T47D (cell line): ENCODE measurements at places on chromosomes 5 and 9.

GRCh38 chr5:474840-475661 is 32.1 kb downstream of the EXOC3 start:
- DNase-seq, result no peak

DNA sequence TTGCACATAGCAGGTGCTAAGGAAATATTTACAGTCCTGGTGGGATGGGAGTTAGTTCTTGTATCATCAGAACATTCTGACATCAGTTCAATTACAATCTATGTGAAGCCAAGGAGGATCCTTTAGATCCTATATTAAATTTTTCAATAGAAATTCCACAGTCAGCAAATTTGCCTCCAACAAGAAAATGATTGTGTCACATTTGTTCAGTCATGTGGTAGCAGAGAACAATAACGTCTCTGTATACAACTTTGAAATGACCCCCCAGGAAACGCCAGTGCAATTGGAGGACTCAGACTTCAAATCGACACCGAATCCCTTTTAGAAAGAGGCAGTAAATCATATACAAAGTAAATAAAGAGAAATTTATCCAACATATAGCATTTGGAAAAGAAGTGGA is 392.1 kb downstream of the DTWD2 start:
- DNase-seq, result no peak

DNA sequence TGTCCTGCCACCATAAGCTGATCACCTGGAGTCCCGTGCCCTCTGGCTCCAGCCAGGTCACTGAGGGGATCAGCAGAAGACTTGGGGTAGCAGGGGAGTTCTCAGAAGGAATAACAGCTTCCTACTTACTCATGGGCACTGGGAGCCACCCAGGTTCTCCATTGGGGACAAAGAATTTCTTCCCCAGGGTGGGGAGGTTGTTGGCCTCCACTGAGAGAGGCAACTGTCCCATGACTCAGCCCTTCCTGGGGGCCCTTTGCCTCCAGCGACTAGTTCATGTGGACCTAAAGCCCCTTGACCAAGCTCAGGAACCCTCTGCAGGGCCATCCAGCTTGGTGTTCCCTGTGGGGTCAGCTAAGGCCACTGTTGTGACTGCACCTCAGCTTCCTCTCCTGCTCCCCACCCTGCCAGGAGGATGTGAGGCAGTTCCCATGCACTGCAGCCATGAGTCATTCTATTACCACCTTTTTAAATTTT is 175.0 kb downstream of the AUH start:
- DNase-seq, result no peak

- no peak for DNase-seq
Observed at GRCh38 chr5:55051357-55051756, 27.3 kb downstream of the GZMK start.

DNA sequence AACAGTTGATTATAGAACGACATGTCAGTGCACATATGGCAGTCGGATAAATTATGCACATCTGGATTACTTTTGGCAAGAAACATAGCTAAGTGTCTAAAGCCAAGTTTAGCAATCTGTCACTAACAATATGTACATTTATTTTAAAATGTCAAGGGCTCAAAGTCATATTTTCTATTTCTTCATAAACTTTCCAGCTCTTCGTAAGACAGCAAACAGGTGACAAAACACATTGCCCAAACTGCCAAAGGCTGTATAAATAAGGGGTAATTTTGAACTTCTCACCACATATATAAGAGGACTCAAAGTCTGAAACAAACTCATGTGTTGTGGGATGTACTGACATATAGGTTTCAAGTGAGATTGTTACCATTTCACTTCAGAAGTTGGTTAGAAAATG is 237.2 kb downstream of the ARL15 start:
- DNase-seq, result no peak

GRCh38 chr9:129206905-129207304 is 28.8 kb upstream of the IER5L start:
- no peak for DNase-seq
